ENCODE measurements at places on chromosomes 16 and 17.

- no peak overlapping the region for H3K27ac ChIP-seq
- DNase-seq, result no peak
- H3K36me3 ChIP-seq, result peaks cover 26% of the 10 kb centered on the region
- no peak overlapping the region for H3K4me3 ChIP-seq
- H3K27me3 ChIP-seq, result no peaks in the 10 kb centered on the region
- H3K4me1 ChIP-seq, result no peaks in the 10 kb centered on the region
Observed at GRCh38 chr16:11876306-11876705, 25.0 kb upstream of the RSL1D1 start.

GRCh38 chr17:61496957-61497653 lies 44.9 kb downstream of the TBX4 start:
- H3K36me3 ChIP-seq, result no peaks in the 10 kb centered on the region
- no peak for DNase-seq
- peaks cover 9% of the 10 kb centered on the region for H3K4me1 ChIP-seq
- H3K27me3 ChIP-seq, result no peaks in the 10 kb centered on the region

DNA sequence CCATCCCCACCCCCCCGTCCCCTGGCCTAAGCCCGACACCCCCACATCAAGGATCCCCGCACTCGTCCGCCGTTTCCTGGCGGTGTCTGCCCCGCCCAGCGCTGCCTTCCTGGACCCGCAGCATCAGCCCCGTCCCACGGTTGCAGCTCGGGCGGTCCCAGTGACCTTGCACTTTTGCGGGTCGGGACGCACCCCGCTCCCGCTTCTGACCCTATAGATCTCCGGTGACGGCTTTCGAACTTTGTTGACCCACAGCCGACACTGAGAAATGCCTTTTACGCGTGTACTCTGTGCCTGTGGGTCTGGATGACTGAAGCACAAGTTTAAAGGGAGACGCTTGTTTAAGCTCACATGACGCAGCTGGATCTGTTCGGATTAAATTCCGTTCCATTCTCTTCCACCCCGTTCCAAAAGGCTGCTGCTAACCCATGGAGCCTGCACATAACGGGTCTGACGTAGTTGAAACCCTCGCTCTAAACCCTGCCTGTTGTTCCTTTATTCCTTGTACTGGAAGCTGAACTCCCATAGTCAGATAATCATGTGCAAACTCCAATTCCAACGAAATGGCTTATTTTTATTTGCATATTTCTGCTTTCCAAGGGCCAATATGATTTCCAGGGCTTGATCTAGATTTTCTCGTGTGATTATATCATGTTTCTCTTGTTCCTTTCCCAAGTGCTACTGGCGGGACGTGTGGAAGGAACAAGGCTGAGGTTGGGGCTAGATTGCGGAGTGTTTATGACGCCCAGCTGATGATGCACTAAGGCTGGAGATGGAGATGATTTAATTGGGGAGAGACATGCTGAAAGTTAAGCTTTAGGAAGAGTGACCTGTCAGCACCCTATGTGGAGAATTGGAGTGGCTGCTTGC lies 834 bp downstream of the FLYWCH1 start:
- H3K4me1 ChIP-seq, result peaks cover 3% of the 10 kb centered on the region
- no peak overlapping the region for H3K27ac ChIP-seq
- peaks cover 5% of the 10 kb centered on the region for H3K36me3 ChIP-seq
- DNase-seq, result peak; percentile 45
- H3K4me3 ChIP-seq, result peak overlapping the region; percentile 84

- no peak for DNase-seq
- H3K36me3 ChIP-seq, result peaks cover 75% of the 10 kb centered on the region
- H3K27ac ChIP-seq, result no peak overlapping the region
- H3K4me3 ChIP-seq, result no peak overlapping the region
- peaks cover 12% of the 10 kb centered on the region for H3K4me1 ChIP-seq
Observed at GRCh38 chr17:50196826-50197225, 4.6 kb downstream of the COL1A1 start.

DNA sequence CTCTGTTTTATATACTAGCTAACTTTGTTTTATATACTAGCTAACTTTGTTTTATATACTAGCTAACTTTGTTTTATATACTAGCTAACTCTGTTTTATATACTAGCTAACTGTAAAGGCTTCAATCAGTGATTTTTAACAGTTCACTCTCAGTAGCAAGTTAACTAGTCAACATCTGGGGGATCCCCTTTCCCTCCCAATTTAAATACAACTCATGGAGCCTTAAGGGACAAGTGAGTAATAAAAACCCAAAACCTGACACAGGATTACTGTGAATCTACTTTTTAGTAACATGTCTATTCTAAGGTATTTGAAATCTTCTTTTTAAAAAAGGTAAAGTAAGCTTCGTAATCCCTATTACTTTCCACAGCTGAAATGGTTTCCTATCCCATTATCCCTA lies 32.2 kb downstream of the FAM222B start:
- peaks cover 1% of the 10 kb centered on the region for H3K36me3 ChIP-seq
- no peak overlapping the region for H3K27ac ChIP-seq
- H3K27me3 ChIP-seq, result no peaks in the 10 kb centered on the region
- no peaks in the 10 kb centered on the region for H3K4me1 ChIP-seq
- no peak overlapping the region for H3K4me3 ChIP-seq
- DNase-seq, result no peak

DNA sequence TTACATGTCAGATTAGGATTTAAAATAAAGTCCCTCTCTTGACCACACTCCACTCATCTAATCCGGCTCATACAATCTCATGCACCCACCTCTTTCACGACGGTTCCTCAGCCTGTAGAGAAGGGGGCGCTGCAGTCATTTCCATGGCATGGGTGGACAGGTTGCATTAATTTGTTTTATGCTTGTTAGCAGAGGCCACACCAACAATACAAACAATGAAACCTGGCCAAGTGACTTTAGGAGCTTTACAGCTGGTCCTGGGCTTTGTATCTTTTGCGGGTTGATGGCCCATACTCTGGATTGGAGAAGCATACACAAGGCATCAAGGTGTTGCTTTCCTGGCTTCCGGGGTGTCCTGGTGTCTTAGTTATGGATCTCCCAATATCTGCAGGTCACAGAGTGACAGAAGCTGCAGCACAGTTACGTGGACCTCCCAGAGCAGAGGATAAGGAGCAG lies 9.7 kb upstream of the SNF8 start:
- H3K4me1 ChIP-seq, result no peaks in the 10 kb centered on the region
- no peak for DNase-seq
- no peak overlapping the region for H3K27ac ChIP-seq
- H3K4me3 ChIP-seq, result no peak overlapping the region
